ENCODE measurements at places on chromosomes 7 and 10.

GRCh38 chr7:106203473-106203872 is 81.3 kb downstream of the NAMPT start:
- DNase-seq: no peak

DNA sequence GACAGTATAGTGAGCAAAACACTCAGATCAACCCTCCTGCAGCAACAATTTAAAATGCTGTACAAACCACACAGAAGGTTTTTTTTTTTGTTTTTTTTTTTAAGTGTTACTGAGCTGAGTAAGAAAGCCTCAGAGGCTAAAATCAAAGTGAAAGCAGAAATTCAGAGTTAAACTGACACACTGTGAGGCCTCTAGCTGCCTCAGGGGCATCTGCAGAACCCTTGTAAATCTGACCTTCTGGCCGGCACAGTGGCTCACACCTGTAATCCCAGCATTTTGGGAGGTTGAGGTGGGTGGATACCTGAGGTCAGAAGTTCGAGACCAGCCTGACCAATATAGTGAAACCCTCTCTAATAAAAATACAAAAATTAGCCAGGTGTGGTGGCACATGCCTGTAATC is 7.4 kb upstream of the GNA12 start:
- DNase-seq: no peak

- no peak for DNase-seq
Observed at GRCh38 chr10:24303522-24304310, 94.8 kb downstream of the KIAA1217 start.

DNA sequence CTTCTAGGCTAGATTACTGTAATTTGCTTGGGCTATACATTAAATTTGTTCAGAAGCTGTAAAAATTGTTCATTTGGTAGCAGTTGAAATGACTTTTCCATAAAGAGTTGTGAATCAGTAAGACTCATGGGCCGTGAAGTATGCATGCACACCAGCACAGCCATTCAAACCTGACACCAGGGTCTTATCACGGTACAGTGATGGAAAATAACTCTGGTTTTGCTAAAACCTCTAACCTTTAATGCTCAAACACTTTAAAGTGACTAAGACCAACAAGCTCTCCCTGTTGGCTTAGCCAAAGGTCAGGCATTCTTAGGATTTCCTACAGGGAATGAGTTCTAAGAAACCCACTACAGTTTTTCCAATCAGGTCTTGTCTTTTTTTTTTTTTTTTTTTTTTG is 11.5 kb downstream of the ARL3 start:
- DNase-seq: no peak

- no peak for DNase-seq
Observed at GRCh38 chr10:26858707-26859034, 2.1 kb downstream of the ABI1 start.

DNA sequence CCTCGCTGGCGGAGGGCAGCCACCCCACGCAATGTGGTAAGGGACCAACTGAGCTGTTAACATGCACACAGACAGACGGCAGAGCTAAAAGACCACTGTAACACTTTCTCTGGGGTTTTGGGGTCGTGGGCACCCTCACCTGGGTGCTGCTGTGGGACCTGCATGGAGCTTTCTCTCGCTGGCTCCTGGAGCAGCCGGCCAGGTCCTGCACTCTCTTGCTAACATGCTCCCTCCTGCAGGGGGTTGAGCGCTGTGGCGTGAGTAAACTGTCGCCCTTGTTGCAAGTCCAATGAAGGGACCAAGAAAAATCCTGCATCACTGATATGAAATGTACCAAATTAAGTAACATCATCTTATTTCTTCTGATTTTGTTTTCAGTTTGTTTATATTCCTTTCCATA is 92.0 kb downstream of the ADK start:
- no peak for DNase-seq

DNA sequence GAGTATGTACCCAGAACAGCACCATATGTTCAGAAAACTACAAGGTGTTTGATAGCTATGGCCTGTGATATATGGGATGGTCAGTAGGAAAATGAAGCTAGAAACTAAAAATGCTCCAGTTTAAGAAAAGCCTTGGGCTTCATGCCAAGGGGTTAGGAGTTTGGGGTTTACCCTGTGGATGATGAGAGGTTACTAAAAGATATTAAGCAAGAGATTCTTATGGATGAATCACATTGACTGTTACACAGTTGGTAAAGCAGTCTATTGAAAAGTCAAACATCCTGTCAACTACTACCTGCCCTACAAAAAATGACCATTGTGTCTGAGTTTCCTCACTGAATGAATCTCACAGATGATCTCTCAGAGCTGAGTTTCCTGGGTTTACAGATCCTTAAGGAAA is 166.2 kb upstream of the INHBA start:
- no peak for DNase-seq

DNA sequence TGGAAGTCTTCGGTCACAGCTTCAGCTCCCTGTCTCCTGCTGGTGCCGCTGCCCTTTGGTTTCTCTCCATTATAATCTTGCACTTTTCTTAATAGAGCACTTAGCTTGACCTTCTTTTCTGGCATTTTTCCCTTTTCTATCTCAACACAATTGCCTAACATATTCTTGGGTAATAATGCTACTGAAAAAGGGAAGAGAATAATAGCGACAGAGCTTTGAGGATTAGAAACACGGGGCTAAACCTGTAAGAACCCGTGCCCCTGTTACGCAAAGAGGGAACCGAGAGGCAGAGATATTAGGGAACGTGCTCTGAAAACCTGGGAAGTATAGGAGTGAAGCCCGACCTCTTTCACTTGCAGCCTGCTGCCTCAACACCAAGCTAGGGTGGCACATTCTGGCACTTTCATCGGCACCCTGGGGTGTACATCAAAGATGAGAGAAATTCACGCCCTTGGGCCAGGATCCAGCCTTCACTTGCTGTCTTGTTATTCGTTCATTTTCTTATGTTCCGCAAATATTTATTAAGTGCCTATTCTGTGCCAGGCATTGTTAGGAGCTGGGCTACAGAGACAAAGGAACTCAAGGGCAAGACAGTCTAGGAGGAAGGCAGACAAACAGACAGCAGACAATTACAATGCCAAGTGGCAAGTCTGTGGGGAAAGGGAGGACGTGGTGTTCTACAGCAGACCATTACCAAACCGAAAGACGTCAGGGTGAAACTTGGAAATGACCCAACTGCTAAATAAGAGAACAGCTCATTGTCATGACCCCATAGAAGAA is 33.0 kb upstream of the GALNTL5 start:
- DNase-seq: no peak

DNA sequence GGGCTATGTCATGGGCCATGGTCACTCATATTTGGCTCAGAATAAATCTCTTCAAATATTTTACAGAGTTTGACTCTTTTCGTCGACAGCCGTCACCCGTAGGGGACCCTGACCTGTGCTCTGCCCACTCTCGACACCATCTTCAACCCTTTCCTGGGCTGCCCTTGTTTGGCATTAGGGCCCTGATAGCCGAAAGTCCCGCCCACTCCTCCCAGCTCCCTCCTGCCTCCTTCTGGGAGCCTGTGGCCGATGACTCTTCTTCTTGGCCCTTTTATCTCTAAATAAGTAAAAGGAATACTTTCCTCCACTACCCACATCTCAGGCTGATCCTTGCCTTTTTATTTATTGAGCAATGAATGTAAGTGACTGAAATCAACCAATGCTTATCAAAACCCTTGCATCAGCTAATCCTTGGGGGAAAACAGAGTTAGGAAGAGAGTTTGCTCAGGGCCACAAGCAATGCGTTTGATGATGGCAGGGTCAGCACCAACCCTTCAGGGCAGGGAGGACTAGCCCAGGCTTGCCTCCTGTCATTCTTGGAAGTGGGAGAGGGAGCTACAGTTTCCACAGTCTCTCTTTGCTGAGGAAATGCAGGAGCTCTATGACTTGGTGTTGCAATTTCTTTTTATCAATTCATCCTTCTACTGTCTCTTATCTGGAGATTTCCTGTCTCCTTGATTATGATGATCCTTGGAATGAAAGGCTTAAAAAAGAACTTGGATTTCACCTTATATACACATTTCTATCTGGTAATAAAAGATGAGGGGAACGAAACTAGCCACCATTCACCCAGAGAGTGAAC is 218.2 kb upstream of the PODXL start:
- DNase-seq: no peak

Measured in stimulated activated CD4-positive, alpha-beta T cell treated with anti-CD3 and anti-CD28 coated beads, Interleukin-1b, Interleukin-23, amount 100 ng/mL, for 1 hour (primary cell).